Stimulated activated CD8-positive, alpha-beta memory T cell treated with anti-CD3 and anti-CD28 coated beads, Interleukin-7, amount 100 ng/mL, for 4 hours (primary cell): ENCODE measurements at places on chromosomes 6 and 20.

GRCh38 chr6:148470606-148471465 lies 128.2 kb downstream of the SASH1 start:
- DNase-seq, result no peak

GRCh38 chr6:156545931-156546330 lies 231.2 kb upstream of the ARID1B start:
- no peak for DNase-seq

DNA sequence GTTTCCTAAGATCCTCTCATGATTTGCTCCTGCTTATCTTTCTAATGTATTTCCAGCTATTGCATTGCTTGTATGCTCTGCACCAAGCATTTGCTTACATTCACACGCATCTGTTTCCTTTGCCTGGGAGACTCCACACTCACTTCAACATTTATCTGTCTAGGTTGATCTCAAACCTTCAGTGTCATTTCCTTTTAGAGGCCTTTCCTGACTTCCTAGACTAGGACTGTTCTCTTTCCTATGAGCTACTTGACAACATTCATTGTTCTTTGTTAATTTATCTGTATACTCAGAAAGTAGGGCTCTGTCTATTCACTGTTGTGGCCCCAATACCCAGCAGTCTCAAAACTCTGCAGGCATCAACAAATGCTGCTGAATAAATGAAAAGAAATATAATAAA lies 84.4 kb downstream of the WASF1 start:
- no peak for DNase-seq

- DNase-seq, result no peak
Observed at GRCh38 chr20:21052686-21053001, 53.5 kb downstream of the LINC00237 start.

- no peak for DNase-seq
Observed at GRCh38 chr6:161035182-161035980, 43.8 kb downstream of the MAP3K4 start.

GRCh38 chr20:8805737-8806442 lies 263.0 kb upstream of the PLCB4 start:
- DNase-seq, result no peak

DNA sequence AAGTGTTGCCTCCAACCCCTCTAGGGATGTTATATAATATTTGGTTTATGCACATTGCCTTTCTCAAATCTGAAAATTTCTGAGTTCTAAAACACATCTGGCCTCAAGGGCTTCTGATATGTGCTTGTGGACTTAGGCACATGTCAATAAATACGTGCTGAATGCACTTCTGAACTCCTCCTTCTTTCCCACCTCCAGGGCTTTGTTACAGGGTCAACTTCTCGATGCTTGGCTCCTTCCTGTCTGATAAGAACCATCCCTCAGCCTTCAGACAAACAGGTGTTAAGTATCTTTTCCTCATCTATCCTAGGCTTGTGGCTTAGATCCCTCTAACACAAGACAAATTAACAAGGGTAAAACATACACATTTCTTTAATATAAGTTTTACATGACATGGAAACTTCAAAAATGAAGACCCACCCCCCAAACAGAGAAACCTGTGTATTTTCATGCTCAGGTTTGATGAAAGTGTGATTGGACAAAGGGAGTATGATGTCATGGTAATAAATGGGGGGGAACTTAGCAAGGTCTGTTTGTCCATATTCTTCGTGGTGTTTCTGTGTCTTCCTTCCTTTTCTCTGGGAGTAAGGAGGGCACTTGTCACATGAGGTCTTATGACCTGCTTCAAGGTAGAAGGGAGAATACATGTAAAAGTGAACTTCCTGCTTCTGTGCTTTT lies 326.9 kb downstream of the CD83 start:
- DNase-seq, result no peak

DNA sequence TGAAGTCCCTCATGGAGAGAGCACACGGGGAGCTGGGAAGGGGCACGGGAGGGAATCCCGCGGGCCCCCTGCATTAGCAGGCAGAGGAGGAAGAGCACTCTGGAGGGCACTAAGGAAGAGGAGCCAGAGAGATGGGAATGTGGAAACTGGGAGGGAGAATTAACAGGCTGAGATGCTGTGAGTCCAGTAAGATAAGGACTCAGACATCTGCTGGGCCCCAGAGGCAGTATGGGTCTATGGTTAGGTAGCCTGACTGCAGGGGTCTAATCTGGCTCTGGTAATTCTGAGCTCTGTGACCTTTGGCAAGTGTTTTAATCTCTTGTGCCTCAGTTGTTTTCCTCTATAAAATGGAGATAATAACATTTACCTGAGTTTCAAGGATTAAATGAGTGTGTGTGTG lies 15.7 kb upstream of the SRSF3 start:
- no peak for DNase-seq

GRCh38 chr6:99821164-99821563 lies 172.9 kb downstream of the MCHR2 start:
- DNase-seq, result no peak

DNA sequence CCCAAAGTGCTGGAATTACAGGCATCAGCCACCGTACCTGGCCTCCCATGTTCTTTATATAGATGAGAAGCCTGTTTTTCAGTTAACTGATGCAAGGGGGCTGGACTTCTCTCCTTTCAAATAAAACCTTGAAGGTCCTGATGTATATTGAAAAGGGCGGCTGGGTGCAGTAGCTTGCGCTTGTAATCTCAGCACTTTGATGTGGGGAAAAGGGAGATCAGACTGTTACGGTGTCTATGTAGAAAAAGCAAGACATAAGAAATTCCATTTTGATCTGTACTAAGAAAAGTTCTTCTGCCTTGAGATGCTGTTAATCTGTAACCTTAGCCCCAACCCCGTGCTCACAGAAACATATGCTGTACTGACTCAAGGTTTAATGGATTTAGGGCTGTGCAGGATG lies 16.1 kb upstream of the SAMHD1 start:
- DNase-seq, result no peak

GRCh38 chr6:39193201-39193791 lies 36.0 kb downstream of the KCNK5 start:
- DNase-seq, result no peak

- DNase-seq, result no peak
Observed at GRCh38 chr6:41451515-41452163, 94.5 kb upstream of the FOXP4 start.

DNA sequence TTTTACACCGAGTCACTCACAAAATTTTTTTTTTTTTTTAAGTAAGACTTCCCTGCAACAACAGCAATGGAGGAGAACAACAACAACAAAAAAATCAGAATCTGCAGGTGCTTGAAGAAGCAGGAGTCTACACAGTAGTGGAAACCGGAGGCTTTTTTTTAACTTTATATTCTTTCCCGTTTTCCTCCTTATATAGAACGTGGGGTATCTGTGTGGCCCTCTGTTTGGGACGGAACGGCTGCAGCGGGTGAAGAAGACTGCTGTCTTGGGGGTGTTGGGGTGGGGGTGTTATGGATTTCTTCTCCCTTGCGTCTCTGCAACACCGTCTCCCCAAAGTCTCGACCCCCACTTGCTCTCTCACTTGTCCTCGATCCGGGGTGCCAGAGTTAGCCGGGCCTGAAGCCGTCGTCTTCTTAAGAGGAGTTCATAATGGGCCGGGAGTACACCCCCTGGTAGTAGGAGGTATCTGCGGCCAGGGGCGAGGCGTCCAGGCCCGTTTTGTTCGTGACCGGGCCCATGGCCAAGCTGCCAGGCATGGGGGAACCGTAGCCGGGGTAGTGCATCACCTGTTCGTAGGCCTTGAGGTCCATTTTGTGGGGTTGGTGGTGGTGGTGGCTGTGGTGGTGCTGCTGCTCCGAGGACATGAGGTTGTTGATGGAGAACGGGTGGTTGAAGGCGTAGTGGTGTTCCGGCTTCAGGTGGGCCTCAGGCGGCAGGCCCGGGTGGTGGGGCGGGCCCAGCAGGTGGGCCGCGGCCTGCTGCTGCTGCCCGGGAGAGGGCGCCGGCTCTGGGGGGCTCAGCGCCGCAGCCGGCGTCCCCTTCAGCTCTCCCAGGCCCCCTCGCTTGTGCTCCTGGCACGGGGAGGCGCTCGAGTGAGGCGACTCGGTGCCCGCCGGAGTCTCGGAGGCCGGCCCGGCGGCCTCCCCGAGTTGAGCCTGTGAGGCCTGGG lies 2.7 kb downstream of the FOXA2 start:
- no peak for DNase-seq

DNA sequence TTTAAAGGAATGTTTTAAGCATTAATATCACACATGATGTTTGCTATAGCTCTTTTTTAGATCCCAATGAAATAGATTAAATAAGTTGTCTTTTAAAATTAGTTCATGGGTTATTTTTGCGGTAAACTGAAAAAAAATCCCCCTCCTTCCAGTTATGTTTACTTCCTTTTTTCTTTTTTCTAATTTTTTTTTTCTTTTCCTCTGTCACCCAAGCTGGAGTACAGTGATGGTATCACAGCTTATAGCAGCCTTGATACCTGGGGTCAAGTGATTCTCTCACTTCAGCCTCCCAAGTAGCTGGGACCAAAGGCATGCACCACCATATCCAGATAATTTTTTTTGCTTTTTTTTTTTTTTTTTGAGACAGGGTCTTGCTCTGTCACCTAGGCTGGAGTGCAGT lies 17.8 kb upstream of the SCAF8 start:
- no peak for DNase-seq

- no peak for DNase-seq
Observed at GRCh38 chr20:41177636-41178035, 40.3 kb downstream of the PLCG1 start.

DNA sequence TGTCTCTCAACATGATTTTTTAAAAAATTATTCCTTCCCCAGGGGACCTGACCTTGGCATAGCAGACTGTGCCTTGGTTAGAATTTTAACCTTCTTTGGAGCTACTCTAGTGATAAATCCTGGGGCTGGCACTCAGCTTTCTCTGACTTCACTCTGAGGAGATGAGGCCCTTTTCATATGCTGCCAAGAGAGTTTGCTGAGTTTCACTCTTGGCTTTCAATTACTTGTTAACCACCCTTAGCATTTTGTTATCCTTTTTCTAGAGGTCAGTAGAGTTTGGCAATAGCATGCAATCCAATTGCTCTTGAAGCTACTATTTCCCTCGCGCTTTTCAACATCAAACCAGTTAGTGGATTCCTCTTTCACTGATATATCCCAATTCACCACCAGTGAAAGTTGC lies 920.3 kb downstream of the EYS start:
- no peak for DNase-seq

- DNase-seq, result peak; percentile 35
Observed at GRCh38 chr20:37192137-37192854, 12.9 kb upstream of the MROH8 start.

DNA sequence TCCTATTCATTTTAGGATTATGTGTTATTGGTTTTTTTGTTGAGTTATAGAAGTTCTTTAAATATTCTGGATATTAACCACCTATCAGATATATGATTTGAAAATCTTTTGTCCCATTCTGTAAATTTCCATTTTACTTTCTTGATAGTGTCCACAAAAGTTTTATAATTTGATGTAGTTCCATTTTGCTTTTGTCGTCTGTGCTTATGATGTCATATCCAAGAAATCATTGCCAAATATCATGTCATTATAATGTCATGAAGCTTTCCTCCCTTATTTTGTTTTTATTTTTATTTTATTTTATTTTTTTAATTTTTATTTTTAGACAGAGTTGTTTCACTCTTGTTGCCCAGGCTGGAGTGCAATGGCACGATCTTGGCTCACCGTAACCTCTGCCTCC lies 21.0 kb upstream of the NANP start:
- no peak for DNase-seq

GRCh38 chr20:20224806-20225205 lies 143.1 kb upstream of the INSM1 start:
- no peak for DNase-seq

- DNase-seq, result no peak
Observed at GRCh38 chr6:30681766-30682142, 4.7 kb downstream of the PPP1R18 start.
